ENCODE measurements at places on chromosomes 2 and 18.

GRCh38 chr2:236875906-236876505 lies 209.7 kb upstream of the COPS8 start:
- DNase-seq = no peak

DNA sequence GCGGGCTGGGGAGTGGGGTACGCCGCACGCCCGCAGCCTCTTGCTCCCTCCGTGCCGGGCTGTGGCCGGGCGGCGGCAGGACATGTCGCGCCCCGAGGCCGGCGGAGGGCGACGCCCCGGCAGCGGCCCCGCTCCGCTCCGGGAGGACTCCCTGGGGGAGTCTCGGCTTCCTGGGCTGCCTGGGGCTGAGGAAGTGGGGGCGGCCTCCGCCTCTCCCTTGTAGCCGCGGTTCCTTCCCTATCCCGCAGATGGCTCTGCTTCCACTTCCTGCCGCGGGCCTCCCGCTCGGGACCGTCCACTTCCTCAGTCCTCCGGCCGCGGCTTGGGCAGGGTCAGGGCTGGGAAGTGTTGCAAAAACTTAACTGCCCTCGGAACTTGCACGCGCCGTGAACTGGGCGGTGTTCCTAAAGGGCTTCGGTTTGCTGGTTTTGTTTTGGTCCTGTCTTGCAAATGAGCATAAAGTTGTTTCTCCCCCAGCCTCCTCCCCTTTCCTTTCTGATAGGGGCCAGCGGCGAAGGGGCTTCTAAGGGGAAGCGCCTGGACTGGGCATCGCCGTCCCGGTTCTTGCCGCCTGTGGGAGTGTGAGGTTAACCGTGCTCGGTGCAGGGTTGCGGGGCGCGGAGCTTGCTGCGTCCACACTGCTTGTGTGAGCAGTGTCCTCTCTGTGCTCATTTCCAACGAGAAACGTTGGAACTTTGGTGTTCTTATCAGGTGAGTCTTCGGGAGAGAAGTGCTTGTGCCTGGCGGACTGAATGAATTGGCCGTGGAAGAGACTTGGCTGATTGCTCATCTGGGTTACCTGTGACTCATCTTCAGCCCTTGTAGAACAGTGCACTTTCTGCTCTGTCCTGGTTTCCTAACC lies 600 bp downstream of the RALB start:
- no peak for DNase-seq

DNA sequence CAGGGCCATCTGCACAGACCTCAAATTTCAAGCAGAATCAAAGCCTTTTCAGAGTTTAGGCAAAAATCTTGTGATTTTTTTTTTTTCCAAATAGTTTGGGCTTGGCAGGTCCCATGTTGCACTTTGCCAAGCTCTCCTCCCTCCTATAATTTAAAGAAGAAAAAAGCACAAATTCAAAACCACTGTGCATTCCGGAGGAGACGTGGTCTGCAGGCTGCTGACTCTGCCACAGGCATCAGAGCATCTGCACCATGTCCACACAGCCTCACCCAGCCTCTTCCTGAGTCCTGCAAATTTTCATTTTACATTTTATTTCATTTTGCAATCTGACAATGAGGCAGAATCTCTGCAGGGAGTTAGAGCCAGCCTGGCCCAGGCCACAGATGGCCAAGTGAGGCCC lies 15.7 kb upstream of the GPC1 start:
- no peak for DNase-seq

DNA sequence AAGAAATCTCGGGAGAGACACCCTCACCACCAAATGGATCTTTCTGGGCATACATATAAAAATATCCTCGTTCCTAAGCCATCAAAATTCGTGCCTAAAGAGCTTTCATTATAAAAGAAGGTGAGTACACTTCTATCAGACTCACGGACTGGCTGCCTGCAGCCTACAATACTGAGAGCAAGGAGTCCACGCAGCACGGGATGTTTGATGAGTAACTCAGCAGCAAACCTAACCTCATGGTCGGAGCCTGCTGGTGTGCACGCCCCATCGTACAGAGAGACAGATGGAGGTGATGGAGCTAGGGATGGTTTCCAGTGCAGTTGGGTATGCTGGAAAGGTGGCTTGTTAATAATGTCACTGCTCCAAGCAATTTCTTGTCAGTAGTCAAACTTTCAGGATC lies 256.2 kb downstream of the FIGN start:
- DNase-seq = no peak

- no peak for DNase-seq
Measured at GRCh38 chr2:157107460-157107859, 150.0 kb upstream of the GALNT5 start.

DNA sequence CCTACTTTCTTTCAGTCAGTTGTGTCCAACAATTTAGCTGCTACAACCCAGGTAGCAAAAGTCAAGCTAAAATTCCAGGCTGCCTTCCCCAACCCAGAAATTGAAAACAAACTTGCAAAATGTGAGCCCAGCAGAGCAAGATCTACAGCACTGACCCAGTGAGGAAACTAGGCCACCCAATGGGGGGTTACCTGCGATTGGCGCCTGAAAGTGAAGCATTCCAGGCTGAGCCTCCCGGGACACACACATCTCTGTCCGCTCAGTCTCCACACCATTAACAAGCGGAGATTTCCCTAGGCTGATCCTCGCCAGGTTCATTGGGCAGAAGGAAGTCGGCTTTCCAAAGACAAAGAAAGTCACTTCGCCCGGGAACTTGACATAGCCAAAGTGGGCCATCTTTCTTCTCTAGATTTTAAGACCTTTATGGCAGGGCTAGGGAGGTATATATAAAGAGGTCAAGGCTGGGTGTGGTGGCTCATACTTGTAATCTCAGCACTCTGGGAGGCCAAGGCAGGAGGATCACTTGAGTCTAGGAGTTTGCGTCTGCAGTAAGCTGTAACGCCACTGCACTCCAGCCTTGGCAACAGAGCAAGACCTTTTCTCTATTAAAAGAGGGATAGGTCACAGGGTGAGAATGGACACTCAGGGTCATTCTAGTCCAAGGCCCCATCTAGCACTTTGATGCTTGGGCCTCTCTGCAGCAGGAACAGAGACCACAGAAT lies 53.6 kb downstream of the TTC32 start:
- DNase-seq = no peak

DNA sequence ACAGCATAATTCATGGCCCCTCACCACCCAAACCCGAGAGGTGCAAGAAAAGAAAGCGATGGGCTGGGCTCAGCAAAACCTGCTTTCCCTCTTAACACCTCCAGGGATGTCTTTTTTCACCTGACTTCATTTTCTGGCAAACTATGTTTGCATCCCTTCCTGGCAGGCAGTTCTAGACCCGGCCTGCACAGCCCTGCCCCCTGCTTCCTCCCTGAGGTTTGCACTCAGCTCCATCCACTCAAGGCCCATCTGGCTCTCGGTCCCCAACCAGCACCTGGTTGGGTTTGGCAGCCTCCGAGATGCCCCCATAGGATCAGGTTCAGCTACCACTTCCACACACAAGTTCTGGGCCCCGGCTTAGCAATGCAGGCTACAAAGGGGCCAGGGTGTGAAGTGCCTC lies 185.7 kb downstream of the SMAD7 start:
- DNase-seq = no peak

DNA sequence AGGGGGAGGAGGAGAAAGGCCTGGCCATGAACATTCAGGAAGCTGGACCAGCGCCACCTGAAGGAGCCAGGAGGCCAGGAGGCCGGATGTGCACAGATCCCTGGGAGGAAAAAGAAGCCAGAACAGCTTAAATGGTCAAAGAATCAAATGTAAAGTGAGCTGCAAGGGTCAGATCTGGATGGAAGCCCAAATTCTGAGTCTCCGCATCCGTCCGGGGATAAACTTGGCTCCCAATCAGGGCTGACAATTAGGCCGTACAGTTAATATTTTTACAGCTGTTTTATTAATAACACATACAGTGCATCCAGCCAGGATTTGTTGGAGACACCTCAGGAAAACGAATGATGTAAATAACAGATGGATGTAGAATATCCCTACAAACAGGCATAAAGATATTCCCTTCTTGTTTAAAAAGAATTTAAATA lies 495.1 kb upstream of the TCF4 start:
- DNase-seq = no peak
